ENCODE measurements at places on chromosomes 1 and 21.
A peak's percentile ranks its signal among the peaks of the same experiment; 100 is the strongest.

DNA sequence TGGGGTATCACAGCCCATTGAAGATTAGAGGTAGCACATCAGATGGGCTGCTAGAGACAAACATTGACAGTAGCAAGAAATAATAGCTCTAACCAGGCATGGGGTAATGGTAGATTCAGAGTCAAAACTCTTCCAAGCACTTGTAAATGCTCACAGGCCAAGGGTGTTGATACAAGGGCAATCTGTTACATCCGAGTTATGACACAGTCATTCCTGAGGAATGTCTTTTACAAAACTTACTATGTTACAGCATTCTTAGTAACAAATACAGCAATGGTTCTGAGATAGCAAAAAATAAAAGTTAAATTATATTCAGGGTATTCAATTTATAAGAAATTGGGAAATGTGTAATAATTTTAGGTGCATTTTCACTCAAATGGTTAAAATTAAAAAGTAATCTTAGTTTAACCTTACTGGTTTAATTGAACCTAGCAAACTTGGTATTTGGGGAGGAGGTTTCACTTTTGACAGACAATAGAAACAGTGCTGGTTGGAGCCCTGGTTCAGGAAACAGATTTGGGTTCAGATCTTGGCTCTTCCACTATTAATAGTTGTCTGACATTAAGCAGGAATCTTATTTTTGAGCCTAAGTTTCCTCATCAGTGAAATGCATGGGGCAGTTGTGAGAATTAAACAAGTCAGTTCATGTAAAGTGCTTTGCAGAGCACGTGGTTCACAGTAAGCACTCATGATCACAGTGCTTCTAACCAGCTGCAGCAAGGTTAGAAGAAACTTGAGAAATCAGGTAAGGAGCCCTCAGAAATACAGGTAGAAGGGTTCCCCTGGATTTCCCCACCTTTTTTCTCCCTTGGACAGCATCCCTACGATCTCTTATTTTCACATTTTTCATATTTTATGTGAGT, 4.4 kb downstream of the ST3GAL3 start:
- H3K4me1 ChIP-seq, result no peaks in the 10 kb centered on the region
- H3K36me3 ChIP-seq, result no peaks in the 10 kb centered on the region
- no peak for DNase-seq
- H3K27ac ChIP-seq, result no peak overlapping the region
- no peak overlapping the region for H3K4me3 ChIP-seq
- no peaks in the 10 kb centered on the region for H3K27me3 ChIP-seq

GRCh38 chr1:23188434-23188884, 19.8 kb upstream of the LUZP1 start:
- H3K4me3 ChIP-seq, result no peak overlapping the region
- no peak for DNase-seq
- H3K4me1 ChIP-seq, result no peaks in the 10 kb centered on the region
- no peak overlapping the region for H3K27ac ChIP-seq
- H3K27me3 ChIP-seq, result no peaks in the 10 kb centered on the region

DNA sequence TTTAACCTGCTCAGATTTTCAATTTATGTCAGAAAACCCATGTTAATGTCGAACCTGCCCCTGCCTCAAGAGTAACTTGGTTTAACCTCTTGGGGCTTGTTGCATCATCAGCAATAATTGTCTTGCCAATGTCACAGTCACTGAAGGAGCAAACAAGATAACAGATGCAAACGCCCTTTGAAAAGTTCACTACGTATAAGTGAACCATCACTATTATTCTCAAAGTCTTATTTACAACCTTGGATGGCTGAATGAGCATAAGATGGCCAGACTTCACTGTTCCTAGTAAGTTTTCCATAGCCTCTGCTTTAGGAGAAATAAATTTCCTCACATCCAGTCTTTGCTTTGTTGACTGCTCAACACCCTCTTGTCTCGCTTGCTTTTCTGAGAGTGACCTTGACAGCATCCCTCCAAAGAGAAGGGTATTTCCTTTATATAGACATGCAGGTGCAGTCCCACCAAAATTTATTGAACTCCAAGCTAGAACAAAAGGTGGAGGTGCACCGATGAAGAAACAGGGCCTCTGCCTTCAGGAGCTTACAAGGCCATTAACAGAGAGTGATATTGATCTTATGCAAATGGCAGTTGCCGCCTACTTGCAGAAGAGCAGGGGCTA, 749 bp upstream of the LRIG2 start:
- peak overlapping the region; percentile 78 for H3K4me3 ChIP-seq
- H3K27me3 ChIP-seq, result no peaks in the 10 kb centered on the region
- no peaks in the 10 kb centered on the region for H3K36me3 ChIP-seq
- peaks cover 31% of the 10 kb centered on the region for H3K4me1 ChIP-seq

DNA sequence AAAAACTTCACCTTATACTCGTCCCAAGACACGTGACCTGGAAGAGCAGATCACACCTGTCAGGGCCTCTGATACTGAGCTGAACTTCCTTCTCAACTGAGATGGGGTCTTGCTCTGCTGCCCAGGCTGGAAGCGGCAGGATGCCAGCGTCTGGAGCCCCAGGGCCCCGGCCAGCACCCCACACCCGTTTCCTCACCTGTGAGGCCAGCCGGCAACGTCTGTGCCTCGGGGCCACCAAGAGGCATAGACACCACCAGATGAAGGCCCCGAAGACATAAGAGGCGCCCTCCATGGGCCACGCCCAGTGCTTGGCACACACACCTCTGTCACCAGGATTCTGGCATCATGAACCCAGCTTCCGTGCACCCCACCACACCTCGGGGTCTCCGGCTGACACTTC, 8.5 kb downstream of the SDF4 start:
- peaks cover 71% of the 10 kb centered on the region for H3K36me3 ChIP-seq
- no peak for DNase-seq
- no peak overlapping the region for H3K4me3 ChIP-seq
- no peak overlapping the region for H3K27ac ChIP-seq
- H3K27me3 ChIP-seq, result no peaks in the 10 kb centered on the region

- no peaks in the 10 kb centered on the region for H3K4me1 ChIP-seq
- no peaks in the 10 kb centered on the region for H3K27me3 ChIP-seq
- DNase-seq, result no peak
Measured at GRCh38 chr21:15362458-15362857, 297.7 kb upstream of the NRIP1 start.

All from right atrium auricular region (tissue), 2 donors.